ENCODE measurements at places on chromosomes 3 and 15.
A peak's percentile ranks its signal among the peaks of the same experiment; 100 is the strongest.

DNA sequence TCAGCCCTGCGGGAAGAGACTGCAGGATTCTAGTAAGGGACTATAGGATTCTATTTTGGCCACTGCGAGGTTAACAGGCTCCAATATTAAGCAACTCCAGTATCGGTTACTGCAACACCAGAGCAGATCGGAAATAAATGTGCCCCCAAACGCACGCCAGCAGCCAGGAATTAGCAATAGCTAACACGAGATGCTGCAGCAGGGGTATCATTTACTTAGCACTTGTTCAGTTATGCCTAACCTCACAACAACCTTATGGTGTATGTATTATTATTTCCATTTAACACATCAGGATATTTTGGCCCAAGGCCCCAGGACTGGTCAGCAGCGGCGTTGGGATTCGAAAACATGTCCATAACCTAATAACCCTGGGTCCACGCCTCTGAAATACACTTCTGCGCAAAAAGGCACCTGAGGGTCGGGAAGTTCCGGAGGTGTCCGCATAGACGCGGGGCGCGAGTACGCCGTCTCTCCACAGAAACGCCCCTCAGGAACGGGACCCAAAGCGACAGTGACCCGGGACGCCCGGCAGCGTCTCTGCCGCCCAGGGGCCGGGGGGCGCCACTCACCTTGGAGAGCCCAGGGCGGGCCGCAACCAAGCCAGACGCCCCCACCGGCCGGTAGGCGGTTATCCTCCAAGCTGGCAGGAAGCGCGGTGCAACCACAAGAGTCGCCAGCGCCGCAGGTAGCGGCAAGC lies 681 bp downstream of the PIK3CB start:
- DNase-seq: peak; percentile 38

- no peak for DNase-seq
Measured at GRCh38 chr15:64134345-64134829, 17.1 kb upstream of the SNX22 start.

- no peak for DNase-seq
Measured at GRCh38 chr15:39641191-39641889, 60.5 kb downstream of the THBS1 start.

DNA sequence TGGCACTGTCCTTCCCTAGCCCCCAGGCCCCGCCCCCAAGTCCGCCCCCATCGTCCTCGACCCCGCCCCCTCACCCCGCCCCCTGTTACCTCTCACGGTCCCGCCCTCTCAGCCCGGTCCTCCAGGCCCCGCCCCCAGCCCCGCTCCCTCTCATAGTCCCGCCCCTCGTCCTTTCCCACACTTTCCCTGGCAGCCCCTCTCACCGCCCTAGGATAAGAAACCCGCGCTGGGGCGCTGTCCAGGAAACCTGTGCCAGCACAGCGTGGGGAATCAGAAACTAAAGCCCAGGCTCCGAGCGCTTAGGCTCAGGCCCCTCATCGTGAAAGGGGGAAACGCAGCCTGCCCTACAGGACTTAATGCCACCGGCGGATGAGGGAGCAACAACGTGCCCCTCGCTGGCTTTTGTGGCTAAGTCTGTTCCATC lies 20.9 kb downstream of the TRPM1 start:
- no peak for DNase-seq

DNA sequence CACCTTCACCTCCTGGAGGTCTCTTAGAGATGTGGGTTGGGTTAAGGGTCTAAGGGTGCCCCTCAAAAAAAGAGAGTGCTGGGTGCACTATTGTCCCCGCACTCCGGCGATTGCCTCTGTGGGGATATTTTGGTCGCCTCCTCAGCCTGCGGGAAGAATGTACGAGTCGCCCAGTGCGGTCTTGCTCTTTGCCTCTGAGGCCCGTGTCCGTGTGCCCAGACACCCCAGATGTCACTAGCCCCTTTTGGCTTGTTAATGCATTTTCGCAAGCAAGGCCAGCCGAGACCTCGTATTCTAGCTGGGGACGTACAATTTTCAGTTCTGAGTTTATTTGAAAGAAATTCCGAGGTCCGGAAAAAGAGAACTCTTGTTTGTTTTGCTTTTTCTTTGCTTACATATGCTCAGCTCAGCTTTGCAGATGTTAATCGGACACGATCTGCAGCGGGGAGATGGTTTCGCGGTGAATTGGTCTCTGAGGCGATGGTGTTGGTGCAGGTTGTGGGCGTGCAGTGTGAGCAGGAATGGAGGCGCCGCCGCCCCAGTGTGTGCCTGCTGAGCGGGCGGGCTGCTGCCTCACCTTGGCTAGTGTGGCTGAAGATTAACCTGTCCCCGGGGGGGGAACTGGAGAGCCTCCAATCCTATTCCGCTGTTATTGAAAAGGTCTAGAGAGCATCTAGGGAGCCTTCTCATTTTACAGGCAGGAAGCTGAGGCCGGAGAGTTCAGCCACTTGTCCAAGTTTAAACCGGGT lies 1.4 kb downstream of the ST6GAL1 start:
- no peak for DNase-seq

- no peak for DNase-seq
Measured at GRCh38 chr15:79071901-79072300, 18.7 kb downstream of the RASGRF1 start.

GRCh38 chr15:33098094-33099058 lies 96.1 kb downstream of the FMN1 start:
- no peak for DNase-seq

DNA sequence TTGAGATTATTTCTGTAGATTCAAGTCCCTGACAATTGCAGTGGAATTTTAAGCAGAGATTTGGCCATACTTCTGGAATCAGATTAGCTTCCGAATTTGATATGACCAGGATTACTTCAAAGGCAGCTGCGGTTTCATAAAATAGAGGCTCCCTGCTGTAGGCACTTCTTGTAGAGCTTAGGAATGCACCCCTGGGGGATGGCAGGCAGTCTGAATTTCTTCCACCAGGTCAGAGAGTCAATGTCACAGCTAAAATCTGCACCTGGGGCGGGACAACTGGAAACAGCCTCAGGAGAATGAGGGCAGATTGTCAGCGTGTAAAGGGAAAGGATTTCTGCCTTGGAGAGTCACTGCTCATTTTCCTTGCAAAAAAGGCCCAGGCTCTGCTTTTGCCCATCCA lies 182.6 kb downstream of the ARRDC4 start:
- no peak for DNase-seq

DNA sequence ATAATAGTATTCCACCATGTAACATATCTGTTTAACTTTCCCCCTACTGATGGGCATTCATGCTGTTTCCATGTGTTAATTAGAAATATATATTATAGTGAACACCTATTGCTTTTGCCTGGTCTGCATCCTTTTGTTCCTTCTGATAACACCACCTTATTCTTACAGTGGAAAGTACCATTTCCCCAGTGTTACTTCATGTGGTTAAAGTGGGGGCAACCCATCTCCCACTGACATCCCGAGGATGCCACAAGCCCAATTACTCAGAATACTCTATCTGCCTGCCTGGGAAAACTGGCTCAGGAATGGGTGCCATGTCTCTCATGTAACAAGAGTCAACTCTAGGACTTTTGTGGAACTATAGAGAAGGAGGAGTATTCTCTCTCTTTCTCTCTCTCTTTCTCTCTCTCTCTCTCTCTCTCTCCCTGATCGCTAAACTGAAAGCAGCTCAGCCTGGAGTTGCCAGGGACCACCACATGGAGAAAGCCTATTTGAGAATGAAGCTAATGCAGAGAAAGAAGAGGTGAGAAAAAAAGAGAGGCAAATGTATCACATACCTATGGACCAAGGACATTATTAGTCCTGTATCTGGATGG lies 66.4 kb upstream of the PPIB start:
- DNase-seq: no peak

DNA sequence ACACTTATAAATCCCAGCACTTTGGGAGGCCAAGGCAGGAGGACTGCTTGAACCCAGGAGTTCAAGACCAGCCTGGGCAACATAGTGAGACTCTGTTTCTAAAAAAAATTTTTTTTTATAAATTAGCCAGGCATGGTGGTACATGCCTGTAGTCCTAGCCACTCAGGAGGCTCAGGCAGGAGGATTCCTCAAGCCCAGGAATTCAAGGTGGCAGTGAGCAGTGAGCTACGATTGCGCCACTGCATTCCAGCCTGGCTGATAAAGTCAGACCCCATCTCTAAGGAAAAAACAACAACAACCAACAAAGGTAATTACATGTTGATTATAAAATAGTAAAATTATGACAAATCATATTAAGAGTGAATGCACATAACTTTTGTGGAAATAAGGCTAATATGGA lies 40.9 kb downstream of the MCCC1 start:
- no peak for DNase-seq

DNA sequence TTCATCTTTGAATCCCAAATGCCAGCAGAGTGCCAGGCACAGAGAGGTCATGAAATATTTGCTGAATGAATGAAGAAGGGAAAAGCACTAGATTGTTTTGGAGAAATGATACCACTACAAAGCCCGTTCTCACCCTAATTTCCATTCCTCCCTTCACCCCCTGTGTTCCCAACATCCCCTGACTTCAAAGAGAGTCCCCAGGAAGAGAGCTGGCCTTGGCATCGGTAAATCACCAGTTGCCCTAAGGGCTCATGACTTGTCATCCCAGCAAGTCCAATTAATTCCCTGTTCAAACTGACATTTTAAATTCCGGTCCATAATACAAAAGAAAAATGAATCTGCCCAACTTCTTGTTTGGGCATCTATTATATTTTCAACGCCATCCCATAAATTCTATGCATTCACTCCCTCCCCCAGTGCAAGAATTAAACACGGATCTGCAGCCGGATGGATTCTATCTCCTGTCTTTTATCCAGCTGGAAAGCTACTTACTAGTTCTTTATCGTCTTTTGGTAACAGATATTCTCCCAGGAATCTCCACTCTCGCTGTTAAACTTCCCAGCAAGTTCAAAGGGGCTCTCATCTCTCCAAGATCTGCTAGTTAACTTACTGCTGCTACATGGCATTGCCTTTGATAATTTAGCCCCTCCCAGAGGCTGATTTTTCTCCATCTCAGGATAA lies 63.9 kb upstream of the TSC22D2 start:
- no peak for DNase-seq

GRCh38 chr15:62879770-62880169 lies 162.8 kb upstream of the TPM1 start:
- DNase-seq: no peak

GRCh38 chr15:36080759-36081158 lies 498.7 kb upstream of the CDIN1 start:
- no peak for DNase-seq

DNA sequence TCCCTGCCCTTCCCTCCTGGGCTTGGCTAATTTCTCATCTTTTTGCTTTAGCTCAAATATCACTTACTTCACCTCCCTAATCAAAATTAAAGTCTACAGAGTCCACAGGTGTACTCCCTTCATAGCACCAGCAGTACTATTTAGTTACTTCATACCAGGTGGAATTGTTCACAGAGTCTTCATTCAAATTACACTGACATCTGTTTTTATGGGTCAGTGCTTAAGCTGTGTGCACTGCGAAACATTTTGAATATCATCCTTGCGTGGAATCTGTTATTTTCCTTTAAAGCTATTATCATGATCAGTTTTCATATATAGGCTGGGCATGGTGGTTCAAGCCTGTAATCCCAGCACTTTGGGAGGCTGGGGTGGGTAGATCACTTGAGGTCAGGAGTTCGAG lies 2.7 kb upstream of the SERF2 start:
- DNase-seq: no peak

- peak; percentile 13 for DNase-seq
Measured at GRCh38 chr3:183766745-183767606, 58.4 kb downstream of the MAP6D1 start.

- no peak for DNase-seq
Measured at GRCh38 chr3:57066471-57066870, 6.0 kb downstream of the SPATA12 start.

GRCh38 chr3:119492128-119492527 lies 6.2 kb upstream of the TIMMDC1 start:
- DNase-seq: no peak

GRCh38 chr15:41870689-41871081 lies 23.2 kb downstream of the SPTBN5 start:
- DNase-seq: peak; percentile 14

- no peak for DNase-seq
Measured at GRCh38 chr3:69324362-69325025, 61.4 kb downstream of the FRMD4B start.

DNA sequence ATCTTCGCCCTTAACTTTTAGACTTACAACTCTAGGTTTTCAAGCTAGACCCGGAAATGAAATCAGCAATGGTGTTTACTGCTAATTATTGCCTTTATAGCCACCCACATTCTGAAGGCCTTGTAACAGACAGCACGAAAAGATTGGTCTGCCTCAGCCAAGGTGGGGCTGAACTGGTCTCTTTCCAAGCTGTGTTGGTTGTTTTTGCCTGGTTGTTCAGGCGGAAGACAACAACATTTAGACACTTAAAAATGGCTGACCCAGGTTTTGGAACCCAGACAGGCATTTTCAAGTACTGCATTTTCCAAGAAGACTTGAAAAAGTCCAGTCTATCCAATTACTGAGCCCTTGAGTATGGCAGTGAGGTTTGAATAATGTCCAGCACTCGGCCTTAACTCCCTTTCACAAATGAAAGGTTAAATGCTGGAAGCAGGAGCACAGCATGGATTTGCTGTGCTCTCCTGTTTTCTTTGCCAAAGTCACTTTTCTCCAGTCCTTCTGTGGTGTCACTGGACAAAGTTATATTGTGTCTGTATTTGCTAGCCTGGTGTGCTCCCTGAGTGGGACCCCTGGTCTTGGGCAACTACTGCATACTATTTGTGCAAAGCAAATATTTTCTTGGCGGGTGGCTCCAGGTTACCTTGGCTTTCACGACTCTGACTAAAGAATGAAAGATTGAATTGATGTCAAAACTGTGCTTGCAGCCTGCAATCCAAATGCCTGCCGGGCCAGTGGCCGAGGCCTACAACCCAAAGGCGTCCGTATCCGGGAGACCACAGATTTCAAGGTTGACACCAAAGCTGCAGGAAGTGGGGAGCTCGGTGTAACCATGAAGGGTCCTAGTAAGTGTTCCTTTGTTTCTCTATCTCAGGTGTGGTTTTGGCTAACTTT lies 93.5 kb downstream of the FLNB start:
- DNase-seq: no peak

DNA sequence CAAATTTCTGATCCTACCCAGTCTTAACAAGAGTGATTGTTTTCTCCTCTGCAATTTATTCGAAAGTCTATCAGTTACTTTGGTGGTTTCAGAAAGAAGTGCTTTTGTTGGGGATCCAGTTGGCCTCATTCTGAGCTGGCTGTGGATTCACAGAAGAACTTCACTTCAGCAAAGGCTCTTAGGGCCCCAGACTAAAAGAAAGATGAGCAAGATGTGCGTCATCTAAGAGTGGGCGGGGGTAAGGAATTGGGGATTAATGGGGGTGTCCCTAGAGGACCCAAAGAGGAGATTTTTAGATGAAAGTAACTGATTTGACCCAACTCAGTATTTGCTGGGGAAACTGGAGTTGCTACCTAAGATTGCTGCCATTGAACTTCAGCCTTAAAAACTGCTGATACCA lies 63.9 kb upstream of the TSEN2 start:
- no peak for DNase-seq

DNA sequence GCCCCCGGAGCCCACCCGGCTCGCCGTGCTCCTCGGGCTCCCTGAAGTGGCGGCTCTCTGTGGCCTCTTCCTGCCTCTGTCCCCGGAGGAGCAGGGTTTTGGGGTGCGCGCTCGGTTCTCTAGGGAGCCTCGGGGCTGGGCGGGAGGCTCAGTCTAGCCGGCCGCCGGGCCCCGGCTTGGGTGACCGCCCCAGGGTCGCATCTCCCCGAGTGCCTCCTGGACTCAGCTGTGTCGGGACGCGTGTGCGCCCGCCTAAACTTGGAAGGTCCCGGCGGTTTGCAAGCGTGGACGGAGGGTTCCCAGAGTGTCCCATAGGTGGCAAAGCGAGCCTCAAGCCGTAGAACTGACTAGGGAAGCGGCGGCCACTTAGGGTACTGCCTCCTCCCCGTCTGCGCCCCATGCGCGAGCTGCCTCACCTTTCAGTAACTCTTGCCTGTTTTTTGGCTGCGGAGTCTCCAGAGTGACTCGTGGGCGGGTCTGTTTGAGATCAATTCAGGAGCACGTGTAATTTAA lies 601 bp downstream of the ACTL6A start:
- DNase-seq: peak; percentile 40
